Breast epithelium (tissue), 4 donors: ENCODE measurements at places on chromosomes 2 and 18. TPM values are rescaled to one million over a fixed set of nuclear protein-coding genes. Genes with fewer than 3 reads are reported as not detected.

GRCh38 chr2:212156088-212156487, 382.5 kb downstream of the ERBB4 start:
- no peaks in the 10 kb centered on the region for H3K4me1 ChIP-seq
- H3K27me3 ChIP-seq = no peaks in the 10 kb centered on the region
- no peak overlapping the region for H3K27ac ChIP-seq
- no peak overlapping the region for H3K4me3 ChIP-seq
- DNase-seq = no peak

GRCh38 chr2:168992026-168992425, 39.1 kb downstream of the ABCB11 start:
- no peak overlapping the region for H3K4me3 ChIP-seq
- H3K4me1 ChIP-seq = no peaks in the 10 kb centered on the region
- H3K27me3 ChIP-seq = no peaks in the 10 kb centered on the region

DNA sequence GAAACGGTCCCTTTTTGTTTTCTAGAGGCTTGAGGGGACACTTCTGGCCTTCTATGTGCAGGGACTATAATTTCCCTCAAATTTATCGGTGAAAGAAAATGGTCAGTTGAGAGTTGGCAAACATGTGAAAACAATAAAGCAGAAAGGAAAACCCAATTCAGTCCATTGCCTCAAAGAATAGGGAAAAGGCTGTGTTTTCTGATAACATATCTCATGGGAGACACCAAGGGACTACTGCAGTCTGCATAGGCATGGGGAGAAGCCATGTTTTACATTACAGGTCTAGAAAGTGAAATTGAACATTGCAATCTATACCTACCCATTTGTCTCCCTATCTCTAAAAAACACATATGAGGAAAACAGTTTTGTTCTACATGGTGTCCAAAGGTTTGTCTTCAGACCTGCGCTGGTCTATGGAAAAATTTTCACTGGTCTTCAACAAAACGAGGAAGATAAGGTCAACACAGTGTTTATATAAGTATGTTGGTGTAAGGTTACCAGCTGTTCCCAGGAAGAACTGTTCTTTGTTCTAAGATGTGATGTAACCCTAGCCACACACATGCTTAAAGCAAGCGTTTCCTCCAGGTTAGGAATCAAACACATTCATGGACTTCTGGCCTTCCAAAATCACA, 179.7 kb downstream of the MREG start:
- no peaks in the 10 kb centered on the region for H3K27me3 ChIP-seq
- H3K4me3 ChIP-seq = no peak overlapping the region
- H3K27ac ChIP-seq = peak overlapping the region; percentile 56
- DNase-seq = no peak
- no peaks in the 10 kb centered on the region for H3K4me1 ChIP-seq

GRCh38 chr2:225207471-225207870, 165.2 kb upstream of the DOCK10 start:
- no peak overlapping the region for H3K27ac ChIP-seq
- H3K36me3 ChIP-seq = no peaks in the 10 kb centered on the region
- H3K4me1 ChIP-seq = no peaks in the 10 kb centered on the region
- H3K27me3 ChIP-seq = no peaks in the 10 kb centered on the region
- no peak for DNase-seq

DNA sequence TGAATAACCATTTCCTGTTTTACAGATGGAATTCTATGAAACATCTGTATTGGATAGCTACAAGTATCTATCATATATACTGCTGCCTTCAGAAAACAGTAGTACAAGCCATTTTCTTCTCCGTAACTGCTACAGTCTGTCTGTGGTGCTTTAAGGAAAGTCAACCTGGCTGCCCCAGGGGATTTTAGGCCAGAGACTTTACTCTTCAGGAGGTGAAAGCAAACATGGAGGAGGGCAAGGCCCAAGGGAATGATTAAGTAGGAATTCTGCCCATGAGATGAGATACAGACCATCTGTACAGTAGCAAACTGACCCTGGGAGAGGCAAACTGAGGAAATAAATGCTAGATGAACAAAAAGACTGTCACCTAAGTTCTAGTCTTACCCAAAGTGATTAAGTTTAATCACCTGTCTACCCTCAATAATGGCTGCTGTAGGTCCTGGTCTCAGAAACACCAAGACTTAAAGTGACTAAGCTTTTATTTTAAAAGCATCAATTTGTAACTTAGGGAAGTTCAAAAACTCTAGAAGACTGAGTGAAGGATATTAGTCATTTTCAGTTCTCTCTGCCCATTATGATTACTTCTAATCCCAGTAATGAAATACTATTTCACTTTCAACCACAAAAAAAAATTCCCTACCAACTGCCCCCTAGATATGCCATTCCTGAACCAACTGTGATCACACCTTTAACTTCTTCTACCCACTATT, 14.8 kb downstream of the MBD2 start:
- H3K27me3 ChIP-seq = no peaks in the 10 kb centered on the region
- peaks cover 4% of the 10 kb centered on the region for H3K4me1 ChIP-seq
- no peak overlapping the region for H3K4me3 ChIP-seq

DNA sequence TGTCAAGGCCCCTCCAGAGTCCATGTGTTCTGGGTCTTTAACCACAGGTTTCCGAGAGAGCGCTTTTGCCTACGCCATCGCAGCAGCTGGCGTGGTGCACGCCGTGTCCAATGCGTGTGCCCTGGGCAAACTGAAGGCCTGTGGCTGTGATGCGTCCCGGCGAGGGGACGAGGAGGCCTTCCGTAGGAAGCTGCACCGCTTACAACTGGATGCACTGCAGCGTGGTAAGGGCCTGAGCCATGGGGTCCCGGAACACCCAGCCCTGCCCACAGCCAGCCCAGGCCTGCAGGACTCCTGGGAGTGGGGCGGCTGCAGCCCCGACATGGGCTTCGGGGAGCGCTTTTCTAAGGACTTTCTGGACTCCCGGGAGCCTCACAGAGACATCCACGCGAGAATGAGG, 9.3 kb downstream of the WNT10A start:
- no peak overlapping the region for H3K4me3 ChIP-seq
- no peak overlapping the region for H3K27ac ChIP-seq
- H3K4me1 ChIP-seq = no peaks in the 10 kb centered on the region
- DNase-seq = no peak
- H3K27me3 ChIP-seq = no peaks in the 10 kb centered on the region
- no peaks in the 10 kb centered on the region for H3K36me3 ChIP-seq

DNA sequence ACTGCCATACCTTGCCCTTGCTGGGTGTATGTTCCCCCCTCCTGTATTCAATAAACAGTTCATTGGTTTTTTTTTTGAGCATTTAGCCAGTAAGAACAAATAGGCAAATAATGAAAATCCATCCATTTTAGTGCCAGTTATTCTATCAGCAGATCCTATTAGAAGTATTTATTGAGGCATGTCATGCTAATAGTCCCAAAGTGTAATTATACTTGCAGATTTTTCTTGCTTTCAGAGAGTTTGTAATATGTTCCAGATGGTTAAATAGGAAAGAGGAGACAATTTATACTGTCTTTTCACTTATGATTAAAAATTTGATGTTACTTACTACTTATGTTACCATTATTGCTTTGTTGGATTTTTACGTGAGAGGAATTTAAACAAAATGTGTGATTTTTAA, 127.6 kb downstream of the NCOA1 start:
- no peaks in the 10 kb centered on the region for H3K27me3 ChIP-seq
- no peak overlapping the region for H3K27ac ChIP-seq
- no peak overlapping the region for H3K4me3 ChIP-seq
- H3K36me3 ChIP-seq = no peaks in the 10 kb centered on the region
- no peaks in the 10 kb centered on the region for H3K4me1 ChIP-seq

- no peak overlapping the region for H3K4me3 ChIP-seq
- H3K27me3 ChIP-seq = no peaks in the 10 kb centered on the region
- H3K36me3 ChIP-seq = no peaks in the 10 kb centered on the region
- H3K27ac ChIP-seq = no peak overlapping the region
- no peaks in the 10 kb centered on the region for H3K4me1 ChIP-seq
Observed at GRCh38 chr18:74395648-74396154, 61.4 kb downstream of the DIPK1C start.

GRCh38 chr18:25038261-25038660, 313.7 kb downstream of the ZNF521 start:
- H3K36me3 ChIP-seq = no peaks in the 10 kb centered on the region
- H3K27ac ChIP-seq = no peak overlapping the region
- H3K4me3 ChIP-seq = no peak overlapping the region
- H3K4me1 ChIP-seq = no peaks in the 10 kb centered on the region
- no peak for DNase-seq

- H3K27ac ChIP-seq = no peak overlapping the region
- H3K36me3 ChIP-seq = no peaks in the 10 kb centered on the region
- H3K4me3 ChIP-seq = no peak overlapping the region
Observed at GRCh38 chr2:66601624-66602023, 166.7 kb downstream of the MEIS1 start.

GRCh38 chr18:48817021-48817461, 133.7 kb downstream of the SMAD7 start:
- no peaks in the 10 kb centered on the region for H3K4me1 ChIP-seq
- no peak overlapping the region for H3K27ac ChIP-seq
- DNase-seq = peak; percentile 12

DNA sequence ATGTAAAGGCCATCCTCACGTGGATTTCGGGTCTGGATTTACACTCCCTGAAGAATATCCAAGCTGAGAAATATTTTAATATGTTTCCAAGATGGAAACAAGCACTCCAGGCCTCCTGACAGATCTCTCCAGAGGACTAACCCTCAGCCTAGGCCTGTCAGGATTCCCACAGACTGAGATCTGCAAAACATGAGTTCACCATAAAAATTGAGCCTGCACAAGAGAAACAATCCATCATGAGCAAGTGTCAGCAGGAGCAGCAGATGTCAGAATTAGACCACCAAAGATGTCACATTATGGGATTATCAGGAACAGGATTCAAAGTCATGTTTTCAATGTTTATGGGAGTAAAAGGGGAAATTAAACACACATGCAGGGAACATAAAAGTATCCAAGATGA, 191.3 kb downstream of the TFCP2L1 start:
- H3K4me1 ChIP-seq = no peaks in the 10 kb centered on the region
- no peak overlapping the region for H3K4me3 ChIP-seq
- no peak for DNase-seq

GRCh38 chr2:71944183-71944550, 203.5 kb downstream of the CYP26B1 start:
- H3K4me1 ChIP-seq = no peaks in the 10 kb centered on the region
- H3K36me3 ChIP-seq = no peaks in the 10 kb centered on the region
- peak overlapping the region; percentile 55 for H3K27ac ChIP-seq
- no peak for DNase-seq

- H3K4me1 ChIP-seq = no peaks in the 10 kb centered on the region
- no peak overlapping the region for H3K4me3 ChIP-seq
- no peak for DNase-seq
- no peaks in the 10 kb centered on the region for H3K27me3 ChIP-seq
- no peaks in the 10 kb centered on the region for H3K36me3 ChIP-seq
Observed at GRCh38 chr2:40103163-40103562, 324.1 kb upstream of the THUMPD2 start.

GRCh38 chr2:150916467-150917396, 344.9 kb downstream of the RBM43 start:
- no peaks in the 10 kb centered on the region for H3K27me3 ChIP-seq
- no peaks in the 10 kb centered on the region for H3K4me1 ChIP-seq
- H3K4me3 ChIP-seq = no peak overlapping the region
- no peak overlapping the region for H3K27ac ChIP-seq
- no peaks in the 10 kb centered on the region for H3K36me3 ChIP-seq
- DNase-seq = no peak

GRCh38 chr18:8996771-8997432, 105.6 kb upstream of the NDUFV2 start:
- H3K4me1 ChIP-seq = no peaks in the 10 kb centered on the region
- H3K27ac ChIP-seq = peak overlapping the region; percentile 39
- no peaks in the 10 kb centered on the region for H3K36me3 ChIP-seq
- no peak overlapping the region for H3K4me3 ChIP-seq
- H3K27me3 ChIP-seq = no peaks in the 10 kb centered on the region

DNA sequence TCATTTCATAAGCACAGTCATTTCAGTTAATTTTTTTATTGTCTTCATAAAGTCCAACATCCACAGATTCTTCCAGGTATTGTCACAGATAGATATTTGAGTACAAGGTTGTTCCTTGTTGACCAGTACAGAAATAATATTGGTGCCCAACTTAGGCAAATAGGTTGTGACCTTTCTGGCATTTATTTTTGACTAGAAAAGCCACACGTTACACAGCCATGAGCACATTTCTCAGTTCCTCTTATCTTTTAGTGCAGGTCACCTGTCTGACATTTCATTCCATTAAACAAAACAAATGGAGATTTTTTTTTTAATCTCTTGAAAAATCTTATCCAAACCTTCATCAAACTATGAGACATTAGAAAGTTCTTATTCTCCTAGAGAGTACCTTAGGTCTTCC, 428.8 kb downstream of the ZNF521 start:
- no peak for DNase-seq
- no peaks in the 10 kb centered on the region for H3K27me3 ChIP-seq
- no peaks in the 10 kb centered on the region for H3K36me3 ChIP-seq
- no peak overlapping the region for H3K4me3 ChIP-seq
- H3K27ac ChIP-seq = no peak overlapping the region
- no peaks in the 10 kb centered on the region for H3K4me1 ChIP-seq

- DNase-seq = no peak
- no peak overlapping the region for H3K27ac ChIP-seq
- H3K36me3 ChIP-seq = no peaks in the 10 kb centered on the region
- H3K4me3 ChIP-seq = no peak overlapping the region
- H3K27me3 ChIP-seq = no peaks in the 10 kb centered on the region
Observed at GRCh38 chr2:161243312-161243711, 64.9 kb upstream of the PSMD14 start.

DNA sequence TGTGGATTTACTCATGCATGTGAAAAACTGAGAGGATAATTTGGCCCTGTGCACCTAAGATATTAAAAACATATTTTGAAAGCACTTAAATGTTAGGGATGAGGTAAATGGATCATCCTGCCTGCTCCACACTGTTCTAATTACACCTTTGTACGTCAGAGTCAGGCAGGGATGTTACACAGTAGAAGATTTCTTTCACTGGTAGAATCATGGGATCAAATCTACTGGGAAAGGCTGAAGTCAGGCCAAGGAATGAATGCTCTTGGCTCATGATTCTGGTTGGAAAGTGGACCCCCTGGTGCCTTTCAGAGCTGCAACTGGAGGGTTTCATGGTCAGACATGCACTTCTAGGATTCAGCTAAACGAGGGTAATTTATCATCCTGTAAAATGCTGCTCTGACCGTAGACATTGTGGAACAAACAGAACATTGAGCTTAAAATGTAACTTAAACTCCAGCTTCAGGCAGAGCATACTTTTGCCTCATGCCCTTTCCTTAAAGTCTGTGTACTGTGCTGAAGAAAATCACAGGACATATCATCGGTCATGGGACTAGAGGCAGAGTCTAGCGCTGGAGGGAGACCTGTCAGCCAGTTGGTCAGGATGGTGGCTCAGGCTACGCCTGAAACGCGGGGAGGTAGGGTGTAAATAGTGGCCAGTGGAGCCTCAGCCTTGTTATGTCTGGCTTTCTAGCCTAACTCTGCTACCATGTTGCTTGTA, 4.9 kb downstream of the KCNE4 start:
- peak overlapping the region; percentile 83 for H3K27ac ChIP-seq
- H3K4me1 ChIP-seq = peaks cover 10% of the 10 kb centered on the region
- H3K36me3 ChIP-seq = no peaks in the 10 kb centered on the region
- no peaks in the 10 kb centered on the region for H3K27me3 ChIP-seq
- no peak for DNase-seq

- no peak for DNase-seq
- no peaks in the 10 kb centered on the region for H3K36me3 ChIP-seq
- H3K4me3 ChIP-seq = peak overlapping the region; percentile 83
- no peaks in the 10 kb centered on the region for H3K27me3 ChIP-seq
Observed at GRCh38 chr18:59357928-59358327, 1.1 kb downstream of the LMAN1 start.

The UGT1A3 gene
- total RNA-seq = 0.16 TPM

The HOXD8 gene
- total RNA-seq = 36.1 TPM

The CDH20 gene
- total RNA-seq = 0.66 TPM

The SCN7A gene
- 13.3 TPM for total RNA-seq

The GALNT14 gene
- total RNA-seq = 4.1 TPM

The GRB14 gene
- total RNA-seq = 13.1 TPM

The TTR gene
- not detected for total RNA-seq
